ENCODE measurements at places on chromosomes 7 and 10.
A peak's percentile ranks its signal among the peaks of the same experiment; 100 is the strongest.

DNA sequence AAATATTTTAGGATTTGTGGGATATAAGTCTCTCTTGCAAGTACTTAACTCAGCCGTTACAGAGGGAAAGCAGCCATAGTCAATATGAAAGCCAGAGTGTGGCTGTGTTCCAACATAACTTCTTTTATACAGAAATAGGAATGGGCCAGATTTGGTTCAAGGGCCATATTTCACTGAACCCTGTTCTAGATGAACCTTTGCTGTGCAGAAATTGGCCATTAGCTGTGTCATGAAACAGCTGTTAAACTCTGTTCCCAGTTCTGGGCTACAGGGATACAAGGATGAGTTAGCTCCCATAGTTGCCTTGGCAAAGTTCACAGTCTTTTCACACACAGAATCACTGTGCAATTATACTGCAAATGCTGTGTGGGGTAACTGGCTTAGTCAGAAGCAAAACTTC lies 213.9 kb upstream of the LRRN3 start:
- DNase-seq, result no peak

GRCh38 chr10:34812771-34813170 lies 2.3 kb downstream of the PARD3 start:
- DNase-seq, result no peak

GRCh38 chr10:18650404-18650997 lies 886 bp downstream of the NSUN6 start:
- no peak for DNase-seq

DNA sequence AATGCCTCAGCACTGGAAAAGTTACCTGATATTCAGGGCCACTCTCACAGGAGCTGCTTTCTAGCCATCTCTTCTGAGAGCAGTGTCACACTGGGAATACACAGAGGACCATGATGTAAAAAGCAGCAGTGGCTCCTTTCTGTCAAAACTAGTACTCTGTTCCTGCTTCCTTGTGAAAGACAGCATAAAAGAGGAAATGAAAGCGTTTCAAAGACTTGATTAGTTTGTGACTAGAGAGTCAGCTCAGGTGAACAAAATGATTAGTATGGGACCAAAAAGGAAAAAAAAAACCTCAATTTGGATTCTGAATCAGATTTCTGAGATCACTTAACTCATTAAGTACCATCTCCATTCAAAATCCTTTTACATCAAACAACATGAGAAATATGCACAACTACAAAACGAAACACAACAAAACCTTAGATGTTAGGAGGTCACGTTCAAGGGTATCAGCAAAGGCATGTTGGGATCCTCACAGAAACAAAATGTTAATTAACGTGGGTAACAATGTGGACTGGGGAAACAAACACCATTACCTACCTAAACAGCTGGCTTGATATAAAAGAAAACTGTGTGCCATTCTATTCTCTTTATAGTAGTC lies 103.7 kb downstream of the MACC1 start:
- no peak for DNase-seq

DNA sequence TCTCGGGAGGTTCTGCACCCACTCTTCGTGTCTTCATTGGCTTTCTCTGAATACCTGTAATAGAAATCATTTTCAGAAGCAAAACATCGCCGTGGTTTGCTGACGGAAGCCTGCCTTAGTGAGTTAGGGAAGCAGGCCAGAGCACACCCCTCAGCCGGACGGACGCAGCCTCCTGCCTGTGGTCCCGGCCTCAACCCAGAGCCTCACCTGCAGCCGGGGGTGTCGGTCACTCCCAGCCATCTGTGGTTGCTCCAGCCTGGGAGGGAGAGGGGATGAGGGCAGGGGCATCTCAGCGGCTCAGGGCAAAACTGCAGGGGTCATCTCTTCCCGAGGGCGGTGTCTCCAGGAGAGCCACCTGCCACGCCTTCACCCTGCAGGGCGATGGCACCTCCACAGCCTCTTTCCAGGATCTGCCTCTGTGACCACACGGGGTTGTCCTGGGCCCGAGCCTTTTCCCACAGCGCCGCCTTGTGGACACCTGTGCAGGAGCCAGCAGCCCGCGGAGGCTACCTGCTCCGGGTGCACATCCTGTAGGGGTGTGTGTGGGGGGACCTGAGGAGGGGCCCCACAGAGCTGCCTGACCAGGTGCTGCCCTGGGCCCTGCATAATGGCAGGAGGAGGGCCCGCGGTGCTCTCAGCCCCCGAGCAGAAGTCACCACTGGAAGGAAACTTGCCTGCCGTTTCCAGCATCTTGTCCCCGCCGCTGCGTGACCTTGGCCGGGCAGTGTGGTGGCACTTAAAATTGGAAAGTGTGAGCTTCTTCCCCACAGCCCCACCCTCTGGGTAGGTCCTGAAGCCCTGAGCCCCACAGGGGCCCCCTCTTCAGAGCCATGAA lies 21.6 kb upstream of the AP5Z1 start:
- DNase-seq, result peak; percentile 80
